Left kidney (tissue), 8 donors: ENCODE measurements at places on chromosomes 7 and 10. TPM values are rescaled to one million over a fixed set of nuclear protein-coding genes. Genes with fewer than 3 reads are reported as not detected.

Gene SEMA3A
- polyA plus RNA-seq: 14.5 TPM

Gene TMEM140
- 25.9 TPM for polyA plus RNA-seq

Gene GCK
- 2.8 TPM for polyA plus RNA-seq

Gene ANKRD7
- 4.3 TPM for polyA plus RNA-seq

Gene TDRD1
- polyA plus RNA-seq: 0.05 TPM

Gene SRRM3
- 2.1 TPM for polyA plus RNA-seq

Gene CYP3A7
- 1.2 TPM for polyA plus RNA-seq

Gene NODAL
- 0.67 TPM for polyA plus RNA-seq

Gene KAT6B
- polyA plus RNA-seq: 53.6 TPM

Gene CPVL
- polyA plus RNA-seq: 57.8 TPM

Gene OR2A42
- polyA plus RNA-seq: 1.8 TPM

Gene BNIP3
- polyA plus RNA-seq: 69.3 TPM

Gene DDC
- 76.2 TPM for polyA plus RNA-seq

Gene CALHM3
- polyA plus RNA-seq: not detected

Gene CPN1
- polyA plus RNA-seq: 3.0 TPM

Gene UTF1
- not detected for polyA plus RNA-seq
